ENCODE measurements at places on chromosomes 2 and 18. TPM values are rescaled to one million over a fixed set of nuclear protein-coding genes. Genes with fewer than 3 reads are reported as not detected.

Gene SIX2
- total RNA-seq, result 0.39 TPM

Gene TEKT4
- not detected for total RNA-seq

Gene MROH2A
- total RNA-seq, result 0.32 TPM

Gene SMAD4
- total RNA-seq, result 64.5 TPM

Gene SLC19A3
- 3.4 TPM for total RNA-seq

Gene CRYBA2
- not detected for total RNA-seq

Gene CCDC150
- 4.5 TPM for total RNA-seq

Gene CIDEA
- not detected for total RNA-seq

Gene CROCC2
- not detected for total RNA-seq

Gene KCNJ13
- total RNA-seq, result not detected

Gene CCDC102B
- 0.25 TPM for total RNA-seq

Gene NLRC4
- not detected for total RNA-seq

Gene UPP2
- total RNA-seq, result not detected

Gene SPATA3
- not detected for total RNA-seq

Gene AKAIN1
- not detected for total RNA-seq

Gene KHK
- 7.3 TPM for total RNA-seq

Gene WNT10A
- total RNA-seq, result not detected

Gene CNDP1
- total RNA-seq, result not detected

Gene FSIP2
- total RNA-seq, result not detected

Gene BOLA3
- 158 TPM for total RNA-seq

Data from A549 treated with DMSO at 1 μM for 4 hours (cell line).